Cortex of kidney (tissue), 1 donor: ENCODE measurements at places on chromosomes 3 and 15.

DNA sequence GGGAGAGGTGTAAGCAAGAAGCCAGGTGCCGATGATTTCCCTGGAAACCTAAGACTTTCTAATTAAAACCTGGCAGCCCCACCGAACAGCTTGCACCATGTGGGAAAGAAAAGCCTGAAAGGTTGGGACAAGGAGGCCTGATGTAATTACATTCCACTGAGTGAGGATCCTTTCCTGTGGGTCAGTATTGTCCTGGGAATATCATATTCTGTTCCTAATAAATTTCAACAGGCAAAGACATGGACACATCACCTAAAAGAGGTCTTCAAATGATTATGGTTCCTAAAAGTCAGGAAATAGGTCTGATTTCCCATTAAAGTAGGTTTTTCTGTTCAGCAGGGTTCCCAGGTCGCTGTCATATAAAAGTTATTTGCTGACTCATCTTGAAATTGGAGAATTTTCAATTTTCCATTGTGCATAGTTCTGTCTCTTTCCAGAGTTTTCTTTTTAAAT lies 58.5 kb downstream of the DUT start:
- no peak for DNase-seq

DNA sequence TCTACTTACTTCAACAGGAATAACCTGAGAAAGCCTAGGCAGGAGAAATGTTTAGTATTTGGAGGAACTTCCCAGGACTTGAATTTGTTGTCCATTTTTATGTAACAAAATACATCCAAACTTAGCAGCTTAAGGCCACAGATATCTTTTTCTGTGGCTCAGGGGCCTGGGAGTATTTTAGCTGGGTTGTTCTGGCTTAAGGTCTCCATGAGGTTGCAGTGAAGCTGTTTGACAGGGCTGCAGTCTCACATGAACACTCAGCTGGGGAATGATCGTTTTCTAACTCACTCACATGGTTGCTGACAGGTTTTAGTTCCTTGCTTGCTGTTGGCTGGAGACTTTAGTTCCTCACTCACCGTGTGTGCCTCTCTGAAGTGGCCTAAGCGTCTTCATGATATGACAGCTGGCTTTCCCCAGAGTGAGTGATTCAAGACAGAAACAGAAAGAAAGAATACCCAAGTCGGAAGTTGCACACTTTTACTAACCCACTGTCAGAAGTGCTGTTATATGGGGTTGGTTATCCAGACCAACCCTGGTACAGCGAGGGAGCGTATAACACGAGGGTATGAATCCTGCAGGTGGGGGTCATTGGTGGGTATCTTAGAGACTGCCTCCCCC lies 229.7 kb upstream of the TBL1XR1 start:
- DNase-seq: no peak

DNA sequence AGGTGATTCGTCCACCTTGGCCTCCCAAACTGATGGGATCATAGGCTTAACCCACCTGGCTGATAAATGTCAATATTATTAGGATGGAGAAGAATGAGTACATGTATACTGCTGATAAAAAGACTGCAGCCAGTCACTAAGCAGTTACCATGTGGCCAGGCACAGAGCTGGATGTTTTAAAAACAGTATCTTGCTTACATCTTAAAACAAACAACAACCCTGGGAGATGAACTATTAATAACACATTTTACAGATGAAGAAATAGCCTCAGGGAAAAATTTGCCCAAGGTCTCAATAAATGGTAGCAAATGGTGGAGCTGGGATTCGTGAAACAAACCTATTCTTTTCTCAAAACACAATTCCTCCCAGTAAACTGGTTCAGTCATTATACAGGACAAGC lies 18.1 kb downstream of the IL17RD start:
- no peak for DNase-seq

DNA sequence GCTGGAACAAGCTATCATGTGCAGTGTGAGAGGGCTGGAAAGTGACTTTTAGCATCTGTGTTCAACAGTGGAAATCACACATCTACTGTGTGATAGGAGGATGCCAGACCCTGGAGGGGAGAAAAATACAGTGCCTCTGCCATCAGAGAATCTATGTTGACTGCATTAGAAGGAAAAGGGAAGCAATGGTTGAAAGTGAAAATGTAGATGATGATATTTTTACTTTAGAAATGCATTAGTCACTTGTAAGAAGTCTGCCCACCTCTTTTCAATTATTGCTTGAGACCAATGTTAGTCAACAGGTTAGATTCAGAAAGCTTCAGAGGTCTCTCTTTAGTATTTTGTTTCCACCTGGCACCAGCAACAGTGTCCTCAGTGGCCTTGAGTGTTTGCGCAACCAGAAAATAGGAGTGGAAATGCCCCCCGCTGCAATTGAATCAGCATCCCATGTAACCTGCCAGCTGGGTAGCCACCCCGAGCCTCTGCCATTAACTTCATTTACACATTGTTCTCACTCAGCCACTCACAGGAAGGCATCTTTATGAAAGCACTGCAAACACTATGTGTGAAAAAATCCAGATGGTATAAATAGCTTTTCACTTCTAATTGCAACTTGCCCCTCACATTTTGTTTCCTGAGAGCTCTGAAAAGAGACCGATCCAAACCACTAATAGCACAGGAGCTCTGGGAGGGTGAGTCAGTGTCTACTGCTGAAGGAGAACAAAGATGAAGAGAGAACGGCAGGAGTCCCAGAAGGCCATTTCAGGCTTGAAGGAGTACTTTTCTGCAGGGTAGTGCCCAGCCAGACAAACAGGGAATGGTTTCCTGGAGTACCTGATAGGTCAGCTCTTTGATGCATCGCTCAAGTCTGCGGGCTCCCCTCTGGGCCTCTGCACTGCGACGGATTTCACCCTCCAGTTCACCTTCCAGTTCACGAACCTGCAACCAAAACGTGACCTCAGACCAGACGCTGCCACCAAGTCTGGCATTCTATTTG lies 92.1 kb downstream of the HHLA2 start:
- no peak for DNase-seq

DNA sequence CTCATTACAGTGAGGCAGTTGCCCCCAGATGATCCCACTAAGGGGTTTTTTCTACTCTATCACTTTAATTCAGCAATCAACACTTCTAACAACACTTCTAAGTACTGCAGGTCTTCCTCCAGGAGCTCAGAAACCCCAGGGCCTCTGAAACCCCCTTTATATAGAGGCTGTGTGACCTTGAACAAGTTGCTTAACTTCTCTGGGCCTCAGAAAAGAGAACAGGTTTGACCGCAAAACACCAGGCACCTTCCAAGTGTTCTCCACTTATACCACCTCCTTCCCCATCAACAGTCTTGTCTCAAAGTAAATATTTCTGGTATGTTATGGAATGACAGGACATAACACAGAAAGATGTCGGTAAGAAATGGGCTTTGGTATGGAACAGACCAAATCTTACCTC lies 85.7 kb upstream of the WNT5A start:
- DNase-seq: no peak

- no peak for DNase-seq
Measured at GRCh38 chr3:66642484-66642883, 141.7 kb upstream of the LRIG1 start.

DNA sequence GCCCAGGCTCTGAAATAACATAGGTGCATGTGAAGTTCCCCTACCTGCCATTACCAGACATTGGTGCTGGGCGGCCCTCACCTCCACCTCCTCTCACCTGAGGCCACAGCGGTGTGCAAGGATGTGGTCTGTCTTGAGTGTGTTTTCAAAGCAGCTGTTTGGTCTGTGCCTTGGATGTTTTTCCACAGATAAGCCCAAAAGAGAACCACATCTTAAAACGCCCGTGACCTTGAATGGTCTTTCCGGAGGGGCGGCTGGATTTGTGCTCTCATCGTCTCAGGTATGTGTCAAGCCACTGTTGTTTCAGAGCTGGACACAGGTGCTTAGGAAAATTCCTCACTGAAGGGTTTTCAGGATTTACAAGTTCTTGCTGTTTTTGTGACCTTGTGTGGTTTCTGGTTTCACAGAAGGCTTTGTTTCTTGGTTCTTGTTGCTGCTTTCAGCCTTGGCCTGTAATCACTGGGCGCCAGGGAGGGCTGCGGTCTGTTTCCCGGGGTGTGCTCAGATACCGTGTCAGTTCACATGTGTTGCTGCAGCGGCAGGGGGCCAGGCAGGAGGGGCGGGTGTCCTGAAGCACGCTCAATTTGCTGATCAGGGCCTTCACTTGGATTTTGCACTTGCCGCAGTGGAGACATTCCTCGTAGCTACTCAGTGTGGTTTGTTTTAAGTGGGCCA lies 128.4 kb downstream of the IGF1R start:
- DNase-seq: no peak
